Activated T-helper 1 cell treated with anti-CD3 and anti-CD28 coated beads, Interleukin-2, amount 50 U/mL, for 16 hours (primary cell): ENCODE measurements at places on chromosomes 13 and 19.
A peak's percentile ranks its signal among the peaks of the same experiment; 100 is the strongest.

DNA sequence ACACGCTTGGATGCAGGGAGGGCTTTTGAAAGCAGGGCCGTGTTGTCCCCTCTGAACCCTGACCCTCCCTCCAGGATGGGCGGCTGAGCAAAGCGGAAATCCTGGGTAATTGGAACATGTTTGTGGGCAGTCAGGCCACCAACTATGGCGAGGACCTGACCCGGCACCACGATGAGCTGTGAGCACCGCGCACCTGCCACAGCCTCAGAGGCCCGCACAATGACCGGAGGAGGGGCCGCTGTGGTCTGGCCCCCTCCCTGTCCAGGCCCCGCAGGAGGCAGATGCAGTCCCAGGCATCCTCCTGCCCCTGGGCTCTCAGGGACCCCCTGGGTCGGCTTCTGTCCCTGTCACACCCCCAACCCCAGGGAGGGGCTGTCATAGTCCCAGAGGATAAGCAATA, 15.2 kb downstream of the RCN3 start:
- DNase-seq = no peak

DNA sequence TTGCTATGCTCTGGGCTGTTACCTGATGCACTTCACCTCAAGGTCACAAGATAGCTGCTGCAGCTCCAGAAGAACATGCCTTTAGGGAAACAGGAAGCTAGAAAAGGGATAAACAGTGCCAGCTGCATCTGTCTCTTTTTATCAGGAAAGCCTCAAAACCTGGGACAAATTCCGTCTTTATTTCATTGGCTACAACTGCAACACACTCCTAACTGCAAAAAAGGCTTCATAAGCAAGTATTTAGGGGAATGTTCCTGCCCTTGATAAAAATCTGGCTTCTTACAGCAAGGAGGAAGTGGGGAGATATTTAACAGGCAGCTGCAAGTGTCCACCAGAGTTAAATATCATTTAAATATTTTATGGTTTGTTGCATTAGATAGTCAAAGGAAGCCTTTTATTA, 34.2 kb upstream of the SERTM1 start:
- no peak for DNase-seq

GRCh38 chr19:23285948-23286347, 35.8 kb upstream of the ZNF724 start:
- no peak for DNase-seq

DNA sequence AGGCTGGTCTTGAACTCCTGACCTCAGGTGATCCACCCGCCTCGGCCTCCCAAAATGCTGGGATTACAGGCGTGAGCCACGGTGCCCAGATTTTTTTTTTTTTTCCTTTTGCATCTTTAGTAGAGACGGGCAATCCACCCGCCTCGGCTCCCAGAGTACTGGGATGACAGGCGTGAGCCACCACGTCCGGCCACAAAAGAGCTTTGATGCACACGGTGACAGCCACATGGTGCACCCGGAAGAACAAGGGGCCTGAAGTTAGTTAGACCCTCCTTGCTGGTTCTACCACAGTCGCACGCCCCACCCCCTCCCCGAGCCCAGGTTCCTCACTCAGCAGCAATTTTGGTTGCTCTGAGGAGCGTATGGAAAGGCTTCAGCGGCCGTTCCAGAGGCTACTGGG, 54.2 kb upstream of the USE1 start:
- no peak for DNase-seq

GRCh38 chr19:11495885-11496284, 9.8 kb downstream of the ZNF653 start:
- DNase-seq = no peak

DNA sequence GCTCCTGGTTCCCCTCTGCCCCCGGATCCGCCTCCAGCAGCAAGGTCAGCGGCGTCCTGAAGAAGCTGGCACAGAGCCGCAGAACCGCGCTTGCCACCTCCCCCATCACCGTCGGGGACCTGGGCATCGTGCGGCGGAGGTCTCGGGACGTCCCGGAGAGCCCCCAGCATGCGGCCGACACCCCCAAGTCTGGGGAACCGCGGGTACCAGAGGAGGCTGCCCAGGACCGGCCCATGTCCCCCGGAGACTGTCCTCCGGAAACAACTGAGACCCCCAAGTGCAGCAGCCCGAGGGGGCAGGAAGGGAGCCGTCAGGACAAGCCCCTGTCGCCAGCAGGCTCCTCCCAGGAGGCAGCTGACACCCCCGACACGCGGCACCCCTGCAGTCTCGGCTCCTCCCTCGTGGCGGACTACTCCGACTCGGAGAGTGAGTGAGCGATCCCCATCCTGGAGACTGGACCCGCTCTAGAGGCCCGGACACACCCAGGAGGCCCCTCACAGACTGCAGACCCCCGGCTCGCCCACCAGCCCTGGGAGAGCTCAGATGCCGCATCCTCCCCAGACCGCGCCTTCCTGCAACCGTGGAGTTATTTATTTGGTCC, 1.6 kb upstream of the MRI1 start:
- no peak for DNase-seq

- no peak for DNase-seq
Observed at GRCh38 chr13:95137096-95137495, 164.2 kb downstream of the ABCC4 start.

DNA sequence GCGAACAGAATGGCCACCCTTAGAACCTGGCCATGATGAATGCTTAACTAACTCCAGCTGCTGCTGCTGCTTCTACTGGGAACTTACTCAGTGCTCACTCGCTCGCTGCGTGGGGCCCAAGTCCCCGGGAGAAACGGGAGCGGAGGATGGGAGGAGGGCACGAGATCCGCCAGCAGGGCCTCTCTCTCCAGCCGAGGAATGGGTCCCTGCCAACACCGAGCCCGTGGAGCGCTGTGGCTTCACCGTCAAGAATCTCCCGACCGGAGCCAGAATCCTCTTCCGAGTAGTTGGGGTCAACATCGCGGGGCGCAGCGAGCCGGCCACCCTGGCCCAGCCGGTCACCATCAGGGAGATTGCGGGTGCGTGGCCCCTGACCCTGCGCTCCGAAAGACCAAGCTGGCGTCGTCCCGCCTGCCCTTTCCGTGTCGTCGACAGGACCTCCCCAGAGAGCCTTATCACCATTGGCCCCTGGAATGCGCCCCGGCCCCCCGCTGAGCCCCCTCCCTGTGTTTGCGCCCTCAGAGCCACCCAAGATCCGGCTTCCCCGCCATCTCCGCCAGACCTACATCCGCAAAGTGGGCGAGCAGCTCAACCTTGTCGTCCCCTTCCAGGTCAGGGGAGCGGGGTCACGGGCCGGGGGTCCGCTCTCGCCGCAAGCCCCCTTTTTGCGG, 17.8 kb upstream of the EMC10 start:
- no peak for DNase-seq

GRCh38 chr19:44598880-44599279, 14.5 kb upstream of the IGSF23 start:
- no peak for DNase-seq

DNA sequence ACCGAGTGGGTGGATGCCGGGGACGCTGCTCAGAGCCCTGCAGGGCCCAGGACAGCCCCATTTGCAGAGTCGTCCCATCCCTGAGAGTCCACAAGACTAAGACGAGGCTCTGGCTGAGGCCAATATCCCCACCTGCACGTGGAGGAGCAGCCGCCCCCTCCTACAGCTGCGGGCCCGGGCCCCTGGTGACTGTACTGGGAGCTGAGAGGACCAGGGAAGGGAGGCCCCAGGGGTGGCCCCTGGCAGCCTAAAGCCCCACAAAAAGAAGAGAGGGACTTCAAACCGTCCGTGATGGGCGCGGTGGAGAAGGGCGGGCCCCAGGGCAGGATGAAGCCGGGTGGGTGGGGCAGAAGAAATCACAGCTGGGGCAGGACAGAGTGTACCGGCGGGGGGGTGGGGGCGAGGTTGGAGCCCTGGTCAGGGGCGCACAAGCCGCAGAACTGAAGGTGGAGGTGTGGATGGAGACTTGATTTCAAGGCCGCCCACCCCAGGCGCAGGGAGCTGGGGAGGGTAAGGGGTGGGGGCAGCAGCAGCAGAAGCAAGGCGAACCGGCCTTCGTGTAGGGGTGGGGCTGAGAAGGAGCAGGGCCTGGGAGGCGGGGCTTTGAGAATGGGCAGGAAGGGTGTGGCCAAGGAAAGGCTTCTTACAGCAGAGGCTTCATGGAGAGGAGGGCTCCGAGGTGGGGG, 12.9 kb downstream of the CFD start:
- DNase-seq = peak; percentile 44
